ENCODE measurements at places on chromosomes 11 and 22.

DNA sequence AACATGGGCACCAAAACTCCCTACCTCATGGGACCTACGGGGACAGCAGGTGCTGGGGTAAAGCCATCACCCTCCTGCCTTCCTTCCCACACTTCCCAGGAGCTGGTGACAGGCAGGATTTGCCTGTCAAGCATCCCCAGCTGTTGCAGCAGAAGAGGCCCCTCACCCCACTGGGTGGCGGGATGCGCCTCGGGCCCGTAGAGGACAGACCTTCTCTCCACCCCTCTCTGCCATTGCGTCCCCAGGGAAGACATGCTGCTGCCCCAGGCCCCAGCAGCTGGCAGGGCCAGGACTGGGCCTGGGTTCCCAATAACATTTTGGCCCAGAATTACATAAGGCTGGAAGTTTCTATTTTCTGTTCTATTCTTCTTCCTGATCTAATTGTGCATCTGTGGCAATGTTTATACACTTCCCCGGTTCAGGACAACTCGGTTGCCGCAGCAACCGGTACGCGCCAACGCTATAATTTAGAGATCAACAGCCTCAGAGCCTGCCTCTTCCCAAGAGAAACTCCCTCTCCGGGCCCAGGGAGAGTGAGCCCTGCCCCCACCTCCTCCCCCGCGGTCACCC, 25.4 kb downstream of the KCNJ4 start:
- DNase-seq: no peak

GRCh38 chr11:19344661-19345518, 104.1 kb upstream of the E2F8 start:
- DNase-seq: peak; percentile 19

GRCh38 chr11:6297831-6298230, 22.5 kb downstream of the CAVIN3 start:
- no peak for DNase-seq

DNA sequence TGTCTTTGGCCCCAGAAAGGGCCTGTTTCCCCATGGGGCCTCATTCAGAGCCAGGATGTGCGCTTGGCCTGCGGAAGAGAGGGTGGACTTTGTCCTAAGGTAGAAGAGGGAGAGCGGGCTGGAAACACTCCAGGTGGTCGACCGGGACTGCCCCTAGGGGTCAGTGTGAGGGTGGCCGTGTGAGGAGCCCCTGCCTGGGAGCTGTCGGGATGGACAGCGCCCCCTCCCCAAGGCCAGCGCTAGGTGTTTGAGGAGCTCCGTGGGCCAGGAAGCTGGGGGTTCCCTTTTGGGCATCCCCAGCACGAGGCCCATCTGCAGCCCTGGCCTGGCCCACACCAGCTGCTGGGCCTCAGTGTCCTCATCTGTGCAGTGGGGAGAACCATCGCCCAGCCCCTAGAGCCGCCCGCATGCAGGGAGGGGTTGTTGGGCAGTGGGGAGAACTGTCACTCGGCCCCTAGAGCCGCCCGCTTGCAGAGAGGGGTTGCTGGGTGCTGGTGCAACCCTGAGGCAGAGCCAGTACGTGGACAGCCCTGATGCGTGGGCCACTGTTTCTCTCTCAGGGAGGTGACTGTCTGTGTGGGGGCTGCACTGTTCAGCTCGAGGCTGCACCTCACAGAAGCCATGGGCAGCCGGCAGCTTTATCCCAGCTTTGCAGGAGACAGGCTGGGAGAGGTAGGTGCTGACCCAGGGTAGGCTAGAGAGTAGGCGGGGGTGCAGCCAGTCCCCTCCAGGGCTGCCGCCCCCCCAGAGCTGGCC, 1319.9 kb downstream of the BRD1 start:
- DNase-seq: no peak

GRCh38 chr11:30508594-30508993, 77.6 kb downstream of the MPPED2 start:
- no peak for DNase-seq

DNA sequence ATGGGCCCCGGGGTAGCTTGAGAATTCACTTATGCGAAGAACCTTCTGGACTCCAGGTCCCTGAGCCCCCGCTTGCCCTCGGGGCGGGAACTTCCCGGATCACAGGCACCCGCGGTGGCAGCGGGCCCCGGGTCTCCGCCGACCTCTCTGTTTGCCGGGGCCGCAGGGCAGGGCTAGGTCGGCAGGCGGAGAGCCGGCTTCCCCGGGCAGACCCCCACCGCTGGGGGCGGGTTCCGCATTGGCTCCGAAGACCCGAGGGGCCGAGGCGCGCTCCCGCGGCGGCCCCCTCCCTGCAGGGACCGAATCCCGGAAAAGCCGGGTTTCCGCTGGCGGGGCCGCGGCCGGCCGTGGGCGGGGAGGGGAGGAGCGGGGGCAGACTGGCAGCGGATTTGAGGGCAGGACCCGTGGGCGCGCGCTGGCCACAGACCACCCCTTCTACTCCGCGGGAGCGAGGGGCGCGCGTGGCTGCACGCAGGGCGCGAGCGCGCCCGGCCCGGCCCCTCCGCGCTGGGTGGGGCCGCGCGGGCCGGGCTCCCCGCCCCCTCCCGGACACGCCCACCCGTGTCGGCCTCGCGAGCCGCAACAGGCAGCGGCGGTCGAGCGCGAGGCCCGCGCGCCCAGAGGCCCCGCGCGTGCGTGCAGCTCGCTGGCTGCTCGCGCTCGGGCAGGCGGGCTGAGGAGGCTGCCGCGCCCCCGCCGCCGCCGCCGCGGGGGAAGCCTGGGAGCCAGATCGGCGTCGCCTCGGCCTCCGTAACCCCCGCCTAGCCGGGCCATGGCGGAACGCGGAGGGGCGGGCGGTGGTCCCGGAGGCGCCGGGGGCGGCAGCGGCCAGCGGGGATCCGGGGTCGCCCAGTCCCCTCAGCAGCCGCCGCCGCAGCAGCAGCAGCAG, at the start of gene PACS1:
PACS1 (plus strand) TSS at position 558 of the 889 bp plus-strand sequence; CDS start at position 773, 215 bp downstream.
- no peak for DNase-seq
